D341Med (cell line): ENCODE measurements at places on chromosomes 7 and 10.

GRCh38 chr7:41599760-41600159 is 103.1 kb downstream of the INHBA start:
- no peak for DNase-seq

DNA sequence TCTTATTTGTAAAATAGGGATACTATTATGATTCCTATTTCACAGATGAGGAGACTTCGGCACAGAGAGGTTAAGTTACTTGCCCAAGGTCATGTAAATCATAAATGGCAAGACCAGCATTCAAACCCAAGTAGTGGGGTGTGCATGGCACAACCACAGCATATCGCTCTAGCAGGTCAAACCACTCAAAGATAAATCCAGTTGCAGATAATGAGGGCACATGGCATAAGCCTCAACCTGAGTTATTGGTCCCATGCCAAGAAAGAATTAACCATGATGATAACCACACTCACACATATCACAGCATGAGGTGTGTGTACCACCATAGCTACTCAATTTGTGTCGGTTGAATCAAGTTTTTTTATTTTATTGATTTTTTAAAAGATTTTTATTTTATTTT is 180.5 kb downstream of the CREB5 start:
- no peak for DNase-seq

GRCh38 chr7:25802057-25802456 is 349.9 kb upstream of the NFE2L3 start:
- no peak for DNase-seq

- no peak for DNase-seq
Measured at GRCh38 chr7:64625114-64626082, 40.5 kb upstream of the ZNF107 start.
